Urinary bladder (tissue), 4 donors: ENCODE measurements at places on chromosomes 7 and 10. TPM values are rescaled to one million over a fixed set of nuclear protein-coding genes. Genes with fewer than 3 reads are reported as not detected.

DNA sequence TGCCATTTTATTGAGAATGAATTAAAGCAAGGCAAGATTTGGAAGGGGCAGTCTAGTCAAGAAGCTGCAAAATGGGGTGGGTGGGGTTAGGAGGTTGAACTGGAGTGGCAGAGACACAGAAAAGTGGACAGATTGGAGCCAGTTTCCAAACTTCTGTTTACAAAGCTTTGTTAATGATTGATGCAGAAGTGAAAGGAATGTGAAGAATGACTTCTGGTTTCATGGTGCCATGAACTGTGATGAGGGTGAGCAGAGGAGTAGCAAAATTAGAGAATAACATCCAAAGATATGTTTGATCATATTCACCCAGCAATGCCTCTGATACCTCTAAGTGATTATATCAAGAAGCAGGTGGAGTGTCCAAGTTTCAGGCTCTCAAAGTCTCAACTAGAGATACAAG, 1118.0 kb upstream of the C7orf33 start:
- DNase-seq, result no peak

GRCh38 chr10:113151190-113151666, 201.2 kb downstream of the TCF7L2 start:
- no peak for DNase-seq

DNA sequence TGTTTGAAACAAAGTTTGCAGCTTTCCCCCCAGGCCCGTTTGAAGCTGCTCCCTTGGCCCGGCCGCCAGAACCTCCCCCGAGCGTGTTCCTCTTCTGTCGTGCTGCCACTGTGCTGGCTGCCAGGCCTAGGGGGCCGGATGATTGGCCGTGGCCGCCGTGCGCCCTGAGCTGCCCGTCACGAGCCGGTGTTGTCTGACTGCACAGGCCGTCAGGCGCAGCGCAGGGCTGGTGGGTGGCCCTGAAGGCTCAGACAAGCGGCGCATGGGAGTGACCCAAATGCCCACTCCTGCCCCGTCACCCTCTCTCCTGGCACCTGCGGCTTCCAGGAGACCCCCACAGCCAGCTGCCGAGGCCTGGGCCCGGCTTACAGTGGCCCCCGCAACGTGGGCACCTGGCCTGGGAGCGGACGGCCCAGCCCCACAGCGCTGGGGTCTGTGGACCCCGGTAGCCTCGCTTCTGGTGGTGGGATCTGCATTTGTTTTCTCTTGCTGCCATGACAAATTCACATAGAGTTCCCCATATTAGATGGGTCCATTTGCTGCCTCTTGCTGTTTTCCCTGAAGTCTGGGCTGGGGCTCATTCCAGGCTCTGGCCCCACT, 13.1 kb downstream of the JAKMIP3 start:
- DNase-seq, result no peak

DNA sequence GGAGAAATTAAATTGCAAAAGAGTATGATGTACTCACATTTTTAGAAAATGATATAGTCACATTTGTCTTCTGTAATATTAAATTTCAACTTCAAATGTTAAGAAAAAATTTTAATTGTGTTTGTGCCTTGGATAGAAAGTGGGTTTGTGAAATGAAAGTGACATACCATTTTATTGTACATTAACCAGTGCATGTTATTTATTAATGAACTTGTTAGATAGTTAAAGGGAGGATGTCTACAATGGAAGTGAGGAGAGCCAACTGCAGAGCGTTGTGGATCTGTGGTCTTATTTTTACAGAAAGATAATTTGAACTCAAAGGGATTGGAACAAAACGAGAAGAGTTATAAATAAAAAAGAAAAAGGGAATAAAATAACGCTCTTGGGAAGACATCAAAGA, 291.7 kb downstream of the ARL4A start:
- DNase-seq, result no peak

- DNase-seq, result no peak
These were observed 62.9 kb upstream of the TRIM8 start for GRCh38 chr10:102581401-102581800.

DNA sequence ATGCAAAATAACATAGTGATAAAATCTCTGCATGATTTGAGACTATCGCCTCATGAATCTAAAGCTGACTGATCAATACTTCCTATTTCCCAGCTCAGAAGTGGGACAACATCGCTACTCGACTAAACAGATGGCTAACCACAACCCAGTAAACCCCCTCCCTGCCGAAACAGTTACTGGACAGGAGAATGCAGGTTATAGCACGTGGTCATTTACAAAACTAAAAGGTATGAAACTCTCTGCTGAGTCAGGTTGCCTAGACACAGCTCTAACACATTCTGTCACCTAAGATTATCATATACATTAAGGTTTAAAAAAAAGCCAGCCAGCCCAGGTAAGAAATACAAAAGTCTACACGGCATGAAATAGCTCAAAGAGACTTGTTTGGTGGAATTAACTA, 64.0 kb downstream of the CTBP2 start:
- DNase-seq, result no peak

- no peak for DNase-seq
These were observed at the start of gene RHOBTB1 for GRCh38 chr10:60944058-60944909. Gene RHOBTB1, minus strand, starts transcription at chr10:60944185. Its CDS starts 32,643 bp downstream, at chr10:60911542.

UCN3 gene
- not detected for polyA plus RNA-seq

DNA sequence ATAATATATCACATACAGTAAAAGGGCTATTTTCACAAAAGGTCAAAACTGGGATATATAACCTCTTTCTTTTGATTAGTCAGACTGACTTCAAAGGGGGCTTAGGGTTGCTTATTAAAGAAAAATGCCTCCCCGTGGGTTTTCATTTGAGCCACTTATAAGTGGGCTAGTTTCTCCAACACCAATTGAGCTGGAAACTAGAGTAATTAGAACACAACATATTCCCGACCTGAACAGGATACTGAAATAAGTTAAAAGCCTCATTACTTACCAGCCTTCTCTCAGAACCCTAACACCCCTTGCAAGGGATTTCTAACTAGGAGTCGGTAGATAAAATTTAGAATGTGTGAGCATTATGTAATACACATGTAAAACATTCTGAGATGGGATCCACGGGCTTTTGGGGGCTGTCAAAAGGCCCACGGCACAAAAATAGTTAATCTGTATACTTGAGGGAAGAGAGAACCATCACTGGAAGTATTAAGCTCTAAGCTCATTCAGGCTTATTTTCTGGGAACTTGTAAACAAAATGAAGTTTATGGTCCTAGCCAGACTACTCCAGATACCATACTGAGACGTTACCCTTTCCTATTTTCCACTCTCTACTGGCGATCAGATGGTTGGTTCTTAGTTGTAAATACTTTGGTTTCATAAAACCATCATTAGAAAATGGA, 29.3 kb upstream of the KMT2E start:
- DNase-seq, result no peak
